CD4-positive, alpha-beta T cell treated with Interleukin-6 for 4 hours (primary cell): ENCODE measurements at places on chromosomes 16 and 17.

GRCh38 chr16:56603589-56603988 lies 4.8 kb upstream of the MT2A start:
- peak; percentile 40 for DNase-seq

- DNase-seq = no peak
Measured at GRCh38 chr17:17739388-17740066, 58.3 kb downstream of the RAI1 start.

DNA sequence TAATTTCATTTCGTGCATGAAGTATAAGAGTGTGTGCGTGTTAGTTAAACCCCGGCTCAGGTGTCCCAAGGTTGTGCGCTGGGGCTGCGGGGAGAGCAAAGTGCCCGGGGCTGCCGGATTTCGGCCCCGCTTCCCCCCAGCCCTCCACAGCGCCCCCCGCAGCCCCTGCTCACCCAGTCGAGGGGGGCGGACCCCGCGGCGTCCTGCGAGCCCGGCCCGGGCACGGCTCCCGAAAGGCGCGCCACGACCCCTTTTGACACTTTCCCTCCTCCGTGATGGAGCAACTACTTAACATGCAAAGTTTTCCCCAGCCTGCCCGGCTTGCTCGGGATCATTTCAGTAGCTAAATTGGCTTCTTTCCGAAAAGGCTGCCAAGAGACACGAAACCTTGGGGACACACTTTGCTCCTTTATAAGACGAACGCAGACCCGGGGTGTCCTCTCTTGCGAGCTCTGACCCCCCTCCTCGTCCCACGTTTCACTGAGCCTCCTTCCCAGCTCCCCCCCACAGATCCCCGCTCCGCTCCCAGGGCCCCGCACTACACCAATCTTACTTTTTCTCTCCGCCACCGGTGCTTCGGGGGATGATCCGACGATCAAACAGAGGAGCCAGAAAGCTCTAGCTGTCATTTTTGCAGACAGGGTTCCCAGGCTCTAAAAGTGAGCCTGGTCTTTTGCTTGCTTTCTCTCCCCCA lies 552 bp downstream of the C17orf58 start:
- peak; percentile 23 for DNase-seq

DNA sequence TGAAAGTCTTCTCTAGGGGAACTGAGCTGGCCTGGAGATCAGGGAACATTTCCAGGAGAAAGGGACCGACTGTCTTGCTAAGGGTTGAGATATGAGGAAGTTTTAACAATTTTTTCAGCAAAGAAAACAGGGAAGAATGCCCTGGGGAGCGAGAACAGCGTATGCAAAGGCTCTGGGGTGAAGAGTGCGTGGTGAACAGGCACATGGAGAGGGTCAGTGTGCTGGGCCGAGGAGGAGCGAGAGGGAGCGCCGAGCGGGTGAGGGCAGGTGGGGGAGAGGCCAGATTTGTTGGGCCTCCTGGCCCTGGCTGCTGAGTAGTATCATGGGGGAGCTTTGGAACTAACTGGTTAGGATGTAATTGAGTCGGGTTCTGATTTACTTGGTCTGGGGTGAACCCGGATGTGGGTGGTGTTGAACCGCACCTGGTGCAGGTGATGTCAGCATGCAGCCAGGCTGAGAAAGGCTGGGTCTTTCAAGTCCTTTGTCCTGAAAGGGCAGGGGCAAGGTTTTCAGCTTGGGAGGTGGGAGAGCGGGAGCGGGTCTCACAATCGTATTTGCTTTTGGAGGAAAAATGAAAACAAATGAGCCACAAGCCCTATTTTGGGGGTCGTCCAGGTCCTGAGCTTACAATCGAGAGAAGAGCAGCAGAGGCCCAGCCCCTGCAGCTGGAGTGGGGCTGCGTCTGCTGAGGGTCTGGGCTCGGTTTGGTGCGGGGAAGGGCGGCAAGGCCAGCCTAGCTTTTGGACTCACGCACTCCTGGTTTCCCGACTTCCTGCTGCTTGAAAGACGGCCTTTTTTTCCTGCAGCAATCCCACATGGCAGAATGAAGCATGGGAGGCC lies 11.1 kb upstream of the WFDC1 start:
- no peak for DNase-seq

DNA sequence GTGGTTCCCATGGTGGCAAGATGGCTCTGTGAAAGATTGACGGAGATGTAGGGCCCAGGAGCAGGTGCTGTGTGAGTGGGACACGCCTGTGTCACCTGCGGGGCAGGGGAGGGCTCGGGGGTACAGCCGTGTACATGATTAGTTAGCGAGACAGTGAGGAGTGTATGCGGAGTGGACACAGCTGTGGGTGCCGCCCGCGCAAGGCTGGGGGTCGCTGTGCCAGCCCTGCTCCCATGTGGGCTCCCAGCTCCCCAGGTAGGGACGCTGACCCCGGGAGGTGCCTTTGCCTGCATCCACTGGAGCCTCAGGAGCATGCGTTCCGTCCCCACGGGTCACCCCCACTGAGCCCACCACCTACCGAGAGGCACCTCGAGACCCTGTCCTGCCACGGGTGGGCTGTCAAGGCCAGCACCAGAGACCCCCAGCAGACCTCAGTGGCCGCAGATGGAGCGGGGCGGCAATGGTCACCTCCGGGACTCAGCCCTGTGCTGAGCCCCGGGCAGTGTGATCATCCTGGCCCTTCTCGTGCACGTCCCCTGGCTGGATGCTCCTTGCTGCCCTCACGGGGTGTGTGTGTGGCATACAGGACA lies 7.4 kb downstream of the CAPN15 start:
- no peak for DNase-seq

DNA sequence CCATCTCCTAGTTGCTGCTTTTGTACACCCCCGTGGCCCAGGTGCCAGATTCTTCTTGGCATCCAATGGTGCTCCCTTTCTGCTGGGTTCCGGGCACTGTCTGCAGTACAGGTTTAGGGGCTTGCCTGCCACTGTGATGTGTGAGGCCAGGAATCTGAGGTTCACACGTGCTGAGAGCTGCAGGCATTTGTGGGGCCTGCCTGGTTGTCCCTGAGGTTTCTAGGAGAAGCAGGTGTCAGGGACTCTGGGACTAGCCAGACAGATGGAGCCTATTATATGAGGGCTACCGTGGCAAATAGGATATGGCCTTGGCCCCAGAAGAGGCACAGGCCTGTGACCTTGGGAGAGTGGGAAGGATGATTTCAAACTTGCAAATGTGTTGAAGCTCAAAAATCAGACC lies 29.3 kb downstream of the NDEL1 start:
- no peak for DNase-seq
